ENCODE measurements at places on chromosomes 7 and 10.

- DNase-seq: no peak
Measured at GRCh38 chr7:33802600-33802999, 102.7 kb upstream of the BMPER start.

DNA sequence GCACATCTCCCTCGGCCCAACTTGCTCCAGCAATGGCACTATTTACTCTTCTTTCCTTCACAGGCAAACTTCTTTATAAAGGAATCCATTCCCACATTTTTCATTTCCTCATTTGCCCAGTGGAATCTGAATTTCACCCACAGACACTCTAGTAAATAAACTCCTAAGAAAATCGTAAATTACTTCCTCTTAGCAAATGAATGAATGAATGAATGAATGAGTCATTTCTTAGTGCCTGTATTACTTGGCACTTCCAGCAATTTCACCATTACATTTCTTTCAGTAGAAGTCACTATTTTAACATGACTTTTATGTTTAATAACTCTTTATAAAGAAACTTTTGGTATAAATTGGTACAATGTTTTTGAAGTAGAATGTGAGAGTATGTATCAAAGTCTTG is 55.7 kb downstream of the DDC start:
- DNase-seq: no peak

DNA sequence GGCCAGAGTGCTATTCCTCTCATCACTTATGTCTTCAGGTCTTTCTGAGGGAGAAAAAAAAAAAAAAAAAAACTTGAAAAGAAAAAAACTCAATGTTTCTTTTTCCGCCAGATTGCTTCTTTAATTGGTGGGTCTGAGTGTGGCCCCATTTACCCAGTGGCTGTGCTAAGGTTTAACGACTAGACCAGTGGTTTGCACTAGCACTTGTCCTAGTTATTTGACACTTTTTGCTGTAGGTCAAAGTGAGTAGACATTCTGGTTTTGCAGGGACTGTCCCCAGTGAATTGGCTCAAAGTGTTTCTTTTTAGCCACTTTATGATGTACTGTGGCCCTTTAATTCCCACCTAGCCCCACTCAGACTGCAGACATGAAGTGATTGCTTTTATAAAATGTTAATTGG is 273.3 kb downstream of the PTEN start:
- no peak for DNase-seq

DNA sequence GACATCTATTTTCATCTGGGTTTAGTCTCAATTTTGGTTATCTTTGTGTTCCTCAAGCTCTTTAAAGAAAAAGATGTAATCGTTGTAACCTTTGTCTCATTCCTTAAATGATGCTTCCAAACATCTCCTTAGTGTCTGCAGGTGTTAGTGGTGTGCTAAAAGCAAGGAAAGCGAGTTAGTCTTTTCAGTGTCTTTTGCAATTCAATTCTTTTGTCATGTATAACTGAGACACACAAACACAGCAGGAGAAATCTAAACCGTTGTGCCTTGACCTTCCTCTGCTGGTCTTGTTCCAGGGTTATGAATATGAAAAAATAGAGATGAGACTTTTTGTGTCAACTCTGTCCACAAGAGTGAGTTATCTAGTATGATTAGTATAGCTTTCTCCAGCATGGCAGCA is 40.7 kb downstream of the PIK3CG start:
- DNase-seq: no peak

GRCh38 chr7:69903410-69903809 is 305.1 kb downstream of the AUTS2 start:
- no peak for DNase-seq

DNA sequence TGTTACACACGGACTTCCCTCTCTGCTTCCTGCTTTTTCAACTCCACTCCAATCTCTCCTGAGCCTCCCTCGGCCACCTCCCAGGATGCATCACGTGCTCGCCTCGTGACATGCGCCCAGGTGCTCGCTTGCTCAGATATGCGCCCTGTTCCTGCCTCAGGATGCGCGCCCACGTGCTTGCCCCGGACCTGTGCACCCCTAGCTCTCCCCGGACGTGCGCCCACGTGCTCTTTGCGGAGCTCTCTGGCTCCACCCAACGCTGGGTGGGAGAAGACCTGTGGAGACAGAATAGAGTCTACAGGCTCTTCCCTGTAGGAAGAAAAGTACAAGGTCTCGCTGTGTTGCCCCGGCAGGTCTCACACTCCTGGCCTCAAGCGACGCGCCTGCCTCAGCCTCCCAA is 23.1 kb downstream of the PARD3 start:
- DNase-seq: no peak
